NCI-H82 (cell line): ENCODE measurements at places on chromosomes 3 and 15.

GRCh38 chr15:100508641-100509300 lies 20.0 kb downstream of the CERS3 start:
- DNase-seq: no peak

GRCh38 chr3:177567833-177568232 lies 370.6 kb upstream of the TBL1XR1 start:
- no peak for DNase-seq

GRCh38 chr3:77524463-77524862 lies 484.6 kb downstream of the ROBO2 start:
- DNase-seq: no peak

DNA sequence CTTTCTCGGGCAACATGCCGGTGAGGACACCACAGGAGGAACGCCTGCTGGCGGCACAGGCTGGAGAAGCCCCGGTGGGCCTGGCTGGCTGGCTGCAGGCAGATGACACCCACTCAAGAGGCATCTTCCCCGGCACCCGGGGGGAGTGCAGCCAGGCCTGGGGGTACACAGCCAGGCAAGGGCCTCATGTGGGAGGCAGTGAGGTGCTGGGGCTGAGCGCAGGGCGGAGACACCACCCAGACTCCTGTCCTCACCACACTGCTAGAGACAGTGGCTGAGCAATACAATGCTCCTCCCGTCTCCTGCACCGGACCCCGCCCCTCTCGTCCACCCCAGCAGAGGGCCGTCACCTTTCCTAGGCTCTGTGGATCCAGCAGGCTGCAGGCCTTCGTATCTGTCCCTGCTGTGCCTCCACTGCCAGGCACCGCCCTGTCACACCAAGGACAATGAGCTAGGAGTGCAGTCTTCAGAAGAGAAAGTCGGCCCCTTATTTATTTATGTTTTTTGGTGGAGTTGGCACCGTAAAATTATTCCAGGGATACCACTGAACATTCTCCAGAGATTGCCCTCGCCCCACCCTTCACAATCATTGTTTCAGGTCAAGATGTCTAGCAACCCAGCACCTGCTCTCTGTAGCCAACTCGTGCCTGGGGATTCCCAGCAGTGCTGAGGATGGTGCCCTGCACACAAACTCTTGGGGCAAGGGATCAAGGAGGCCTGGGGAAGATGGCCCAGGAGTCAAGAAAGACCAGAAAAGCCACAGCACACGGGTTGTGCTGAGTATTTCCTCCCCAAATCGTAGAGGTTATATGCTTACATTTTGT lies 129.1 kb downstream of the ATP10A start:
- DNase-seq: no peak

GRCh38 chr15:68696414-68697363 lies 117.9 kb downstream of the CORO2B start:
- DNase-seq: peak; percentile 44

DNA sequence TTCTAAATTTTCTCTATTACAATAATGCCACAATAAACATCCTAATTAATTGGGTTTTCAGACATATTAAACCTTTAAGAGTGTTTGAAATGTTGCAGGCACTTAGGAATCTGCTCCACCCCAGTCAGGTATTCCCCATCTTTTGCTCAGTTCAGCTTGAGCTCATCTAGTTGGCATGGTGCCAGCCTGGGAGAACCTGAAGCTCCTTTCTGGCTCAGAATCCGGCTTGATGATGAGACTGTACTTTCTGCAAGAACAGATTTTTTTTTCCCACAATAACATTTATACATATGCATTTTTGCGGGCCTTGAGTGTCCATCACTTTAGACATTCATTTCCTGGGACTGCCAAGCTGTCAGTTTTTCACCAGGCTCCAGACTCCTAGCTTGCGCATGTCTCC lies 7.7 kb upstream of the OXSR1 start:
- DNase-seq: peak; percentile 23
